ENCODE measurements at places on chromosomes 3 and 15.

DNA sequence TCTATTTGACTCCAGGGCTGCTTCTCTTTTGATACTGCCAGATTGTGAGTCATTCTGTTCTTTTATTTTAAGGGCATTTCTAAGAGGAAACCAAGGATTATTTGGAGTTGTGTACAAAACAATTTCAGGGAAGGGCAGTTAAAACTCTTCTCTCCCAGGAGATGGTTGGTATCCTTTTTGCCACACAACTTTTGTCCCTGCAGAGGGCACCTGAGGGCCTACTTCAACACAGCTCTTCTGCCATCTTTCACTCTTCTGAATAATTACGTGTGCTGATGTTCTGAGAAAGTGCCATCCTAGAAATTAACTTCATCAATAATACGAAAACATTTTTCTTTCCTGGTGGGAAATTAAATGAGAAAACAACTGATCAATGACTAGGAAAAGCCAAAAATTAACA lies 75.7 kb upstream of the GADL1 start:
- no peak for DNase-seq

- no peak for DNase-seq
Observed at GRCh38 chr3:147395899-147396711, 10.2 kb downstream of the ZIC4 start.

GRCh38 chr3:143158014-143158988 lies 38.7 kb downstream of the CHST2 start:
- peak; percentile 16 for DNase-seq

DNA sequence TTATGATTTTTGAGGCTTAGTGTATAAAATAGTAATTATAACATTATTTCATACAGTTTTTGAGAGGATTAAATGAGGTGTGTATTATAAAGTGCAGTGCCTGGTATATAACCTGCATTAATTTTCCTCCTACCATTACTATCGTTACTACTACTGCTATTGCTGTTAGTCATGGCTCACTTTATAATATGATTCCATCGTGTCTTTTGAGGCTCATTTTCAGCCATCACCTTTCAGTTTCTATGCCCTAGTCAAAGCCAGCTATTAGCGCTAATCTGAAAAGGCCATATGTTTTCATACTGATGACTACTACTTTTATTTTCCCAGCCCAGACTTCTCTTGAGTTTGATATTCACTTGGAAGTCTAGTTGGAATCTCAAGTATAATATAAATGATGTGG lies 5.5 kb downstream of the MEF2A start:
- no peak for DNase-seq

GRCh38 chr3:53170325-53171063 lies 9.5 kb downstream of the PRKCD start:
- no peak for DNase-seq

GRCh38 chr15:53911431-53911830 lies 66.8 kb upstream of the UNC13C start:
- DNase-seq: no peak
